Stimulated activated CD4-positive, alpha-beta T cell treated with anti-CD3 and anti-CD28 coated beads, Interleukin-4, amount 100 ng/mL, for 1 hour (primary cell): ENCODE measurements at places on chromosomes 7 and 10.
A peak's percentile ranks its signal among the peaks of the same experiment; 100 is the strongest.

- DNase-seq = no peak
Observed at GRCh38 chr7:41994746-41995110, 242.3 kb downstream of the GLI3 start.

DNA sequence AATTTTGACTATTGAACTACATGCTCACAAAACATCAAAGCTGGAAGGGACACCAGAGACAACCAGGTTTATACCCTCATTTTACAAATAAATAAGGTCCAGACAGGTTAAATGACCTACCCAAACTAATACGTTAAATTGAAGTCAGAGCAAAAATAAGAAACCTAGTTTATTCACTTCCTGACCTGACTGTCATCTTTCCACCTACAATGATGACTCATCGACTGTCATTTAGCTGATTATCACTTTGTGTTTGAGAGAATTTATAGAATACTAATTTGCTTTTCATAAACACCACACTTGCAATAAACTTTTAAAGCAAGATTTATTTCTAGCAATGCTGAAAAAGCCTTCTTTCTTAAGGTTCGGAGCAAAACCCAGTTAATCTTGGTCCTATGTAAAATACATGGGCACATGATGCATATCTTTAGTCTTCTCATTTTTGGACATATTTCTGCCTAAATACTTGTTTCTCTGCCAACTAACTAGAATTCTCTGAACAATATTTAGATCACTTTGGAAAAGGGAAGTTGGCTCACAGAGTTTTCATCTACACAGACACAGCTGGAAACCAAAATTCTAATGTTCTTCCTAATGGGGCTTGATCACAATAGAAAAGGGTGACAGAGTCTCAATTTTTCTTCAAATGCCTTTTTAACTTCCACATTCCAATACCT, 16.7 kb upstream of the LRRN3 start:
- DNase-seq = no peak

GRCh38 chr7:18429547-18429946, 66.0 kb upstream of the HDAC9 start:
- no peak for DNase-seq

DNA sequence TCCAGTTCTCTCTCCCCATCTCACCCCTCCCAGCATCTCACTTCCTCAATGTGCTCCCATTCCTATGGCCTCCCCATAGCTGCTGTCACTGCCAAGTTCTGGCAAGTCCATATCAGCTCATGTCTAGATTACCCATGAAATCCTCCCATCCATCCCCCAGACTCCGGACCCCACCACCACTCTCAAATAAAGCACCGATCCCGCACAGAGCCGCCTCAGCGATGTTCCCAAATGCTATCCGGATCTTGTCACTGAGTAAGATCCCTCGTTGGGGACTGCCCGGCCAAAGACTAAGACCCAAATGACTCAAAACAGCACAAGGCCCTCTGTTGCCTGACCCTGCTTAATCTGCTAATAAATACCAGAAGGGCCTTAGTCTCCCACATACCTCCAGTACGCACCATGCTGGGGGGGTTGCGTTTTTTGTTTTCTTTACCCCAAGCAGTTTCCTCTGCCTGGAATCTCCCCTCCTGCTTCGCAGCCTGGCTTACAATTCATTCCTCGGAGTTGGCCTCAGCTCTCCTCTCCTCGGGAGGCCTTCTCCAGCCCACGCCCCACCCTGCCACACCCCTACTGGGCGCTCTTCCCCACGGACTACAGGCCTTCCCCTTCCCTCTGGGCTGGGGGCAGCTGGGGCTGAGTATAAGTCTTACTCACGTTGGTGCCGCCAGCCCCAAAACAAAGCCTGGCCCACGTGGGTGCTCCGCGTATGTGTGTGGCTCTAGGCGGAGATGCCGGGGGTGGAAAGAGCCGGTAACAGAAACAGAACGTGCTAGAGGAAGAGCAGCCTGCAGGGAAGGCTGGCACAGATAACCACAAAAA, 1.8 kb upstream of the DUSP5 start:
- DNase-seq = peak; percentile 72

DNA sequence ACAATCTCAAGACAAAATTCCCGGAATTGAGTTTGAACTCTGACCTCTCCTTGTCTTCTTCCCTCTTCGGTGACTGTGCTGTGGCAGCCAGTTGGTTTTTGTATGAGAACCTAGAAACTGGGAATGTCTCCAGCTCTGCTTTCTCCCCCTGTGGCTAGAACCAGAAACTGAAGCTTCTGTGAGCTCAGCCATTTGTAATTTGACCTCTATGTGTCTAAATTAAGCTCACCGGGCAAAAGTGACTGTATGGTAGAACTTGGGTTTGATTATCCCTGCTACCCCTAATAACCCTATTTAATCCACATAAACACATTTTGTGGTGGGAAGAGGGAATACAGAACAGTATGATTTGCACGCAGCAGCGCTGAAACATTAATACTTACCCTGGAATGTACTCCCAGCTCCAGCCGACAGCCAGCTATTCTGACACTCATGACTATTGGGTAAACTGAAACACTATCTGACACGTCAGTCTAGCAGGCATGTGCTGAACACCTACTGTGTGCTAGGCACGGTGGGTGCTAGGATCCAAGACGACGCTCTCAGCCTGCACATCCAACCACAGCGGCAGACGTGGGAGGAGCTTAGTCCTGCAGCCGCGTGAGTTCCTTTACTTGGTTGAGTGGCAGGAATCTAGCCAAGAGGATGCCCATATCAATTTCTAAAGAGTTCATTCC, 324.8 kb downstream of the SFMBT2 start:
- DNase-seq = no peak

- DNase-seq = no peak
Observed at GRCh38 chr10:123809632-123810031, 82.0 kb downstream of the CPXM2 start.

- DNase-seq = no peak
Observed at GRCh38 chr10:44908066-44908749, 2.9 kb upstream of the TMEM72 start.
